ENCODE measurements at places on chromosomes 12 and 14.

DNA sequence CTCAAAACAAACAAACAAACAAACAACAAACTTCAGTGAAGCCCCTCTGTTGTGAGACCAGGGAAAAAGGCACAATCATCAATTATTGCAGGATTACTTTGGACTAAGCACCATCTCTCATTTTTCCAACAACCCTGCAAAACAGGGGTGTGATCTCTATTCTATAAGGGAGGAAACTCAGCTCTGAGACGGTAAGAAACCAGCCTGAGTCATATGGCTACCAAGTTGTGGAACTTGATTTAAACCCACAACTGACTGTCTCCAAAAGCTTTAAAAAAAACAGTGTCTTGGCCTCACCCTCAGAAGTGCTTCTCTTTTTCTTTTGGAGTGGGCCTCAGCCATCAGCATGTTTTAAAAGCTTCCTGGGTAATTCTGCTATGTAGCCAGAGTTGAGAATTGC is 49.8 kb downstream of the RIN3 start:
- DNase-seq: peak; percentile 52

DNA sequence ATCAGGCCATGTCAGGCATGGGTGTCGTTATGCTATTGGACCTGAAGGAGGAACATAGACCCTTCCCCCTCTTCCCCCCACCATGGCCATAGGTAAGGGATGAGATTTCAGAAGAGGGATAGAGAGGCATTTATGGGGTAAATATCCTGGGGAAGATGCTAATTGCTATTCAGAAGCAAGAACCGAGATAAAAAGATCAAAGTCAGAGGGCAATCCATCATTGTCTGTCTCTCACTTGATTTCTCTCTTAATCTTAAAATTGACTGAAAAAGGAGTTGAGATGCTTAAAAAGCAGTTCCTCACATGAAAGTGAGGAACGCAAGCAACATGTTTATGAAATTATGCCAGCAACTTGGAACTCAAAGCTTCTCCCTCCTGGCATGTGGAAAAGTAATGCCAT is 212.0 kb downstream of the RPAP3 start:
- DNase-seq: no peak

DNA sequence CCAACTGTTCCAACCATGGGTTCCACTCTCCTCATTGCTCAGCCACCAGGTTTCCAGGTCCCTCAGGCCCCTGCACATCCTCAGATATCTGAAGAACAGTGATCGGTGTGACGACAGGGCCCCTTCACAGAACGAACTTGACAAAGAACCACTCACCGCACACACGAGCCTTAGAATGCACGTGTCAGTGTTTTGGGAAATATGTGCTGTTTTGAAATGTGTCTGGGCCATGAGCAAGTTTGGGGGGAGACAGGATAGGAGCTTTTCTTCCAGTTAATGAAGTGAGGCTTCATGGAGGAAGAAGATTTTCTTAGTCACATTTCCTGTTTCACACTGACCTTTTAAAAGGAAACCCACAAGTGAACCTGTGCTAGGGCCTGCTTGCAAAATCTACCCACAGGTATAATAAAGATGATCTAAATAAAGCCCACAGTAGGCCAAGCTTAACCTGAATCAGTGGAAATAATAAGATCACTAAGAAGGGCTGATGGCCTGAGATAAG is 58.6 kb downstream of the ZFP36L1 start:
- no peak for DNase-seq

GRCh38 chr12:50182461-50182860 is 15.3 kb upstream of the CERS5 start:
- DNase-seq: no peak

- no peak for DNase-seq
Measured at GRCh38 chr14:88950069-88950468, 125.6 kb downstream of the TTC8 start.

- DNase-seq: no peak
Measured at GRCh38 chr12:49243631-49244030, 21.3 kb upstream of the TUBA1C start.

- DNase-seq: peak; percentile 15
Measured at GRCh38 chr12:78149459-78149858, 318.8 kb downstream of the NAV3 start.

DNA sequence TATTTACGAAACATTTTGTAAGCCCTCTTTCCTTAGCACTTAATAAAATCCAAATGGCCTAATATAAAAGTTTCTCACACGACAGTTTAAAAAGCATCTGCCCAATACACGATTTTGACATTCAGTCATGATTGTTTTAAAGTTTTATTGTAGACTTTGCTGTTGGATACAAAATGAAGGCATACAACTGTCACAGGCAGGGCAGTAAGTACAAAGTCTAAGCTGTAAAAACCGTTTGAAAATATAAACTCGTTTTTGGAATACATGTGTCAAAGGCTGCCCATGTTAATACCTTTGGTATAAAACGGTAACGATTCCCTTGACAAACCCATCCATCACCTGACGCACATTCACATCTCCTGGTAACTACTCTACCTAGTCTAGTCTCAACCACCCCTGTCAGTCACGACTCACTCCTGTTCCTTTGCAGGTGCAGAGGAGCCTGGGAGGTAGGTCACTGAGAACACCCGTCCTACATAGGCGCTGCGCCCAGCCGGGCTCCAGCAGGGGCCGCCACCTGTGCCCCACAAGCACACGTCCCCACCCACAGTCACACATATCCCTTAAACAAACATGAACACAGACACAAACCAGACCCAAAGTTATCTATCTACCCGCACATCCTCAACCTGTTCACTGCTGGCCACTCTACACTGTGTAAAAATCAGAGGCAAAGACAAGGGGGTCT is 27.1 kb downstream of the KCTD10 start:
- DNase-seq: no peak

DNA sequence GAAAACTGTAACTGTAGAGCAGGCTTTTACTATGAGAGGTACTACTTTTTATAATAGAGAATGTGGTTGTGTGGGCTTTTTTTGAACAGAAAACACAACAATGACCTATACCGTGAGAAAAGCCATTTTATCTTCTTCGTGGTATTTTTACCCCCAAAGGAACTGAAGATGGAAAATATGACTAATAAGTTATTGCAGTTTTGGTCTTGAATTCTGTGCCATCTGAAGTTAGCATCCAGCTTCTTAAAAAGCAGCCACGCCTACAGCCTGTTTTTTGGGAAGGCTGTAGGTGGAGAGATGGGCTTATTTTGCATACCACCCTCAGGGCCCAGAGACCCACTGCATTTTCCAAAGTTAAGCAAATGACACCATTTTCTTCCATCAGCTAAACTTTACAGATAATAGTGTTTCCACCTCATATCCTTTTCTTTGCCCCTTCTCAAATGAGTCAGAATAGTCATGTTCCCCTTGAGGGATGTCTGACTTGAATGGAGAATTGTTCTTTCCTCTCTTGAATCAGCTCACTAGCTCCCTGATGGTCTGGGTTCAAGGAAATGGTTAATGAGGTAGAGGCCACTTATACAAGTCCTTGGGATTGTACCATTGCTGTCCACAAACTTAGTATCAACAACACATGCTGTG is 53.0 kb downstream of the TBC1D30 start:
- DNase-seq: no peak

GRCh38 chr12:77005611-77006098 is 59.7 kb downstream of the E2F7 start:
- no peak for DNase-seq

DNA sequence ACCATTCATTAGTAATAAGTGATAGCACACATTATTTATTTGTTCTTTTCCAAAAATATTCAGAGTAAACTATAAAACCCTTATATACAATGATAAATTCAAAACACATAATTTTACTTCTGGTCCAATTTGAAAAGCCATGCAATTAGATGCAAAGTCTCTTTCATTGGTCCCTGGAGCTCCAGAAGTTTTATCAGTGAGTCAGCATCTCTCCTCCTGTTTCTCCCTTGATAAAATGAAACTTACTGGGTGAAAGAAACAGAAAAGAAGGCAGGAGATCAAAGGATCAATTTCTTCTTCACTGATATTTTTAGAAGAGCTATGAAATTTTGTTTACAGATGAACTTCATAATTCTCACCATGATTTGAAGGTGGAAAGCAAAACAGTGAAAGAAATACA is 47.5 kb downstream of the IFNG start:
- DNase-seq: no peak

DNA sequence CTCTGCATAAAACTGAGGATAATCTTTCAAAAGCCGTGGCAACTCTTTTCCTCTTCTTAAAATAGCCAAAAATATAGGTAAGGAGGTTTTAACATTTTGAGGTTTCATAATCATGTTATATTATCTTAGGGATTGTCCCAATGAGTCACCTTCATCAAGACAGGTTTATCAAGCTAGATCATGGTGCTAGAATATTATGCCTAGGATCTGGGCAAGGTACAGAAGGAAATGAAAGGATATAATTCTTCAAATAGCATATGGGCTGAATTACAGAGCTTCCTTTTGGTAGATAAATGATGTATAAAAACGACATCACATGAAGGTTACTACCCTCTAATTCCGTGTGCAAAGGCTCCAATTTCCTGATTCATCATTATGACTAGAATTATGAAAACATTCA is 28.6 kb upstream of the TBC1D15 start:
- no peak for DNase-seq

DNA sequence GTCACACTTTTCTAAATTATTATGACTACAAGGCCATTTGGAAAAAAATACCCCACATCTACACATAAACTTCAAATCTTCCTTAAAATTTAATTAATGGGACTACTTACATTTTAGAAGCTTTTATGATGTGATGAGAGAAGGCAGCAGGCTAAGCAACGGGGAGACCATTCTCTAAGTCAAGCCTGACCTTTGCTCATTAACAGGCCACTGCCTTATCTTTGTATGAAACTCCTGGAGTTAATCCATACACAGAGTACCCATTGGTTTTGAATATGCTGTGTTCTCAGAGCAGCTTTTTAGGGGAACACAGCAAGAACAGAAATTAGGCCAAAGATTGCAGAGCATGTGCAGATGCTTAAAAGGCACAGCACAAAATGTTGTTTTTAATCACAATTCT is 35.5 kb upstream of the LRIG3 start:
- no peak for DNase-seq

DNA sequence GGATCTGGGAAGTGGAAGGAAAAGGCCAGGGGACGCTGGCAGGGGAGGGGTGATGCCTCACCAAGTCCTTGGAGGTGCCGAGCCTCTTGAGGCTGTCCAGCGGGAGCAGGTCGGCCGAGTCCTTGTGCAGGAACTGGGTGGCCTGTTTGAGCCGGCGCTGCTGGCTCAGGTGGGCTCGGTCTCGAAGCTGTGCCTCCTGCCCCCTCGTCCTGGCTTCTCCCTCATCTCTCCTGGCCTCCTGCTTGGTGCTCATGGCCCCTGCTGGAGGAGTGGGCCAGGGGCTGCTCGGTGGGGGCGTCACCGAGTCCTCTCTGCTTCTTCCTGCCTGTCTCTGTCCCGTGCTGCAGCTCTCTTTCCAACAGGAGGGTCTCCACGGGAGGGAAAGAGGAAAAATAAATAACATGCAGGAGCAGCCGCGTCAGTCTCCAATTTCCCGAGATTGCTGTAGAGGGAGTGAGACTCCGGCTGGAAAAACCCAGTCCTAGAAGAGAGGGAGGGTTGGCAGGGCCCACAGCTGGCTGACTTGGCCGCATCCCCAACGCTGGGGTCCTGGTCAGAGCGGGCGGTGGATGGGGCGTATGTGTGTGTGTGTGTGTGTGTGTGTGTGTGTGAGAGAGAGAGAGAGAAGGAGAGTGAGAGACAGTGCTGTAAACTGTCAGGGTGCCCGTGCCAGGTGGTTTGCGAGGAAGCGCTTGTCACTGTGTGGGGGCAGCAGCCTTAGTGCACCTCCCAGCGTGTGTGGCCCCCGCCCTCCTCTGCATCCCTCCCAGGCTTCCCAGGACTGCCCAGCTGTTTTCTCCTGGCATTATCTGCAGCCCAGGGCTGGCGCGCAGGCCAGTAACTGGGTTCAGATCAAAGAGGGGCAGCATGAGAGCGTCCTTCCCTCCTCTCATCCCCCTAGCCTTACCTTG is at the start of gene NRIP2:
Gene NRIP2 (minus strand): TSS at position 455 of the 911 bp plus-strand sequence. CDS start 52 bp downstream, at position 403.
- peak; percentile 82 for DNase-seq

- peak; percentile 14 for DNase-seq
Measured at GRCh38 chr12:49131894-49132461, 783 bp upstream of the TUBA1B start.

GRCh38 chr14:35855876-35856481 is 29.8 kb downstream of the BRMS1L start:
- DNase-seq: no peak

GRCh38 chr12:31007636-31008175 is 66.0 kb upstream of the DDX11 start:
- no peak for DNase-seq

DNA sequence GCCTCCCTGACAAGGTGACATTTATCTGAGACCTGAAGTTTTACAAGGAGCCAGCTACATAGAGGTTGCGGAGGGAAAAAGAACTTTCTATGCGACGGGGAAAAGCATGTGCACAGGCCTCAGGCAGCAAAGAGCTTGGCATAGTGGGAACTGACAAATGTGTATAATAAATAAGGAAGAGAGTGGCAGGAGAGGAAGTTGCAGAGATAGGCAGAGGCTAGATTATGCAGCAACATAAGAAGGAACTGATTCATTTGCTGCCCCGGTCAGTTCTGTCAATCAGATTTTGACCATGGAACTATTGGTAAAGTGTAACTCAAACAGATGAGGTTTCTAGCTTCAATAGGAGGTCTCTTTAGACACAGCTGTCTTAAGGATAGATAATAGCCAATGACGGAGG is 33.7 kb upstream of the RIC8B start:
- DNase-seq: no peak

DNA sequence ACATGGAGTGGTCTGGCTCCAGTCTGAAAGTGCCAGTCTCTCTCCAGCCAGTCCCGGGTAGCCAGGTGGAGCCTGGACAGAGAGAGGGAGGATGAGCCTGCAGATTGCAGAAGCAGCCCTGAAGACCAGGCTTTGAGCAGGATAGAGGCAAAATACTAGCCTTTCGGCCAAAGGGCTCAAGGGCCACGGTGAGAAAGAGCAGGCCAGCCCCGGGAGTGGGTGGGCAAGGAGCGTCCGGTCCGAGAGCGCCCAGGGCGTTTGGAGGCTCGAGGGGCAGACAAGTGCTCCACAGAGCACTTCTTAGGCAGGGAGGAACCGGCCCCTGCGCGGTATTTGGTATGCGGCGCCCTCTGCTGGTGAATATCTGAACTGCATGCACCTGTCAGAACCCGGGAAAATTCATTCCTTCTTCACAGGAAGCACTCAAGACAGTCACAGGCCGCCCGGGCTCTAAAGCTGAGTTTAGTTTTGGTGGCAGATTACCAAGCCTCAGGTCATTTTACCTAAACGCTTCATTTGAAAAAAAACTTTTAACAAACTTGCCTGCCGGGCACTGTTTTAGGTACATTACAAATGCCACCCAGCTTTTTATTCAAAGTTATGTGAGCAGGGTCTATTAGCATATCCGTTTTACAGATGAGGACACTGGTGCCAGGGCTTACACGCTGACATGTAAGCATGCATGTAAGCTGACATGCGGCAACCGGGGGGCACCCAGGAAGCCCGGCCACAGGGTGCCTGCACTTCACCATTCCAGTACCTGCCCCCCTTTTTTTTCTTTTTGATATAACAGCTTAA is 21.0 kb upstream of the PSMC1 start:
- DNase-seq: peak; percentile 59

GRCh38 chr12:6328945-6329702 is 12.8 kb downstream of the TNFRSF1A start:
- DNase-seq: no peak

Measured in Ammon's horn (tissue), 1 donor.